Hepatocyte (in vitro differentiated cells): ENCODE measurements at places on chromosomes 16 and 17.

DNA sequence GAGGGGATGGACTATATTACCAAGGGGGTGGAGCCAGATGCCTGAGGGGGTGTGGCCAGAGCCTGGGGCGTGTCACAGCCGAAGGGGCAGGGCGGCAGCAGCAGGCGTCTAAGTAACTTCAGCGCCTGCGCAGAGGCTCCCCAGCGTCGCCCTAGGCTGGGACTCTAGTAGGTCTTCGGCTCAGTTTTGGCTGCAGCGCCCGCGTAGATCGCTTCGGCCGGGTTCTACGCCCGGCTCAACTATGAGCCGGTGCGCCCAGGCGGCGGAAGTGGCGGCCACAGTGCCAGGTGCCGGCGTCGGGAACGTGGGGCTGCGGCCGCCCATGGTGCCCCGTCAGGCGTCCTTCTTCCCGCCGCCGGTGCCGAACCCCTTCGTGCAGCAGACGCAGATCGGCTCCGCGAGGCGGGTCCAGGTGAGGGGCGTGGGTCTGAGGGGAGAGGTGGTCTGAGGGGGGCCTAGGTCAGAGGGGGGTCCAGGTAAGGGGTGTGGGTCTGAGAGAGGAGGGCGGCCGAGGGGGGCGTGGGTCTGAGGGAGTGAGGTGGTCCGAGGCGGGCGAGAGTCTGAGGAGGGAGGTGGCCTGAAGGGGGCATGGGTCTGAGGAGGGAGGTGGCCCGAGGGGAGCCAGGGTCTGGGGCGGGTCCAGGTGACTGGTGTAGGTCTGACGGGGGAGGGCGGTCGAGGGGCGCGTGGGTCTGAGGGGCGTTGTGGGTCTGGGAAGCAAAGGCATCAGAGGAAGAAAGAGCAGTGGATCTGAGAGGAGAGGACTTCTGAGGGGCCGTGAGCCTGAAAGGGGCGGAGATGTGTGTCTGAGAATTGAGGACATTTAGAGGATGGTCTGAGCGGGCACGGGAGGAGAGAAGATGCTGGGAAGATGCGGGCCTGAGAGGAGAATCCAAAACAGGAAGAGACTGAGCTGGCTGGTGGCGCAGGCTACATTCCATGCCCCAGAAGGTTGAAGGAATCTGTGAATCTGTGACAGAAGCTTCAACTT lies at the start of gene LPCAT2:
Gene LPCAT2, plus strand, starts transcription at position 132 of the 991 bp plus-strand sequence. Its CDS starts 110 bp downstream, at position 242.
- DNase-seq = peak; percentile 94

- DNase-seq = no peak
Observed at GRCh38 chr17:77579682-77580081, 378.8 kb upstream of the TNRC6C start.

GRCh38 chr16:10658943-10659342 lies 35.8 kb downstream of the TEKT5 start:
- no peak for DNase-seq

GRCh38 chr17:42906772-42907446 lies 6.3 kb downstream of the G6PC1 start:
- no peak for DNase-seq

GRCh38 chr16:11394593-11394960 lies 49.3 kb downstream of the RMI2 start:
- no peak for DNase-seq

GRCh38 chr17:75459590-75460267 lies 3.3 kb downstream of the TMEM94 start:
- peak; percentile 63 for DNase-seq

DNA sequence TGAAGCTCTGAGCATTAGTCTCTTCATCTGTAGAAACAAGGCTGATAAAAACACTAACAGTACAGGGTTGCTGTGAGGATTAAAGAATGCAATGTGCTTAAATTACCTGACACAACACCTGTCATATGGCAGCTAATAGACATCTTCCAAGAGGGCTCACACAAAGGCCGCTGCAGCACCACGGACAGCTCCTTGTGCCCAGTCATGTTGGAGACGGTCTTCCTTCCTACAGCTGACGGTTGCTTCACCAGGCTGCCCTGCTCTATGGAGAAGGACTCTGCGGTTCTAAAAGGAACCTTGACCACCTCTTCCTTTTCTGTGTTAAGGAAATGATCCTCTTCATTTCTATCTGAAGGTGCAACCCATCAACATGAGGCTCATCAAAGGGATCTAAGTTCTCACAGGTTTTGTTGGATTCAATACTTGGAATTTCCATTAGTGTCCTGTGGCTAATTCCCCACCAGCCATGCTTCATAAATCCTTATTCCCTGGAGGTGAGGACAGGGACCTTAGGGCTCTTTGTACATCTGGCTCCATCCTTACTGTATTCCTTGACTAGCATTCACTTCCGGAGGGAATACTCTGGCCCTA lies 138.9 kb upstream of the CES5A start:
- DNase-seq = peak; percentile 81
